ENCODE measurements at places on chromosomes 7 and 10. TPM values are rescaled to one million over a fixed set of nuclear protein-coding genes. Genes with fewer than 3 reads are reported as not detected.

The NUTM2A gene
- total RNA-seq: 1.9 TPM

The CNTNAP2 gene
- 0.11 TPM for total RNA-seq

The KCNH2 gene
- total RNA-seq: 3.6 TPM

The FAM131B gene
- not detected for total RNA-seq

The TCAF2 gene
- total RNA-seq: 20.3 TPM

The HOXA10 gene
- not detected for total RNA-seq

The FBXO24 gene
- 1.3 TPM for total RNA-seq

The CCL26 gene
- total RNA-seq: not detected

The NUTM2B gene
- 3.6 TPM for total RNA-seq

The WASHC2C gene
- 67.8 TPM for total RNA-seq

The TLX1 gene
- total RNA-seq: not detected

The DPYSL4 gene
- total RNA-seq: 0.66 TPM

The BPGM gene
- total RNA-seq: 13.6 TPM

The NHLRC2 gene
- total RNA-seq: 20.5 TPM

- DNase-seq: no peak
These were observed 194.9 kb upstream of the GRM3 start for GRCh38 chr7:86448856-86449255.

DNA sequence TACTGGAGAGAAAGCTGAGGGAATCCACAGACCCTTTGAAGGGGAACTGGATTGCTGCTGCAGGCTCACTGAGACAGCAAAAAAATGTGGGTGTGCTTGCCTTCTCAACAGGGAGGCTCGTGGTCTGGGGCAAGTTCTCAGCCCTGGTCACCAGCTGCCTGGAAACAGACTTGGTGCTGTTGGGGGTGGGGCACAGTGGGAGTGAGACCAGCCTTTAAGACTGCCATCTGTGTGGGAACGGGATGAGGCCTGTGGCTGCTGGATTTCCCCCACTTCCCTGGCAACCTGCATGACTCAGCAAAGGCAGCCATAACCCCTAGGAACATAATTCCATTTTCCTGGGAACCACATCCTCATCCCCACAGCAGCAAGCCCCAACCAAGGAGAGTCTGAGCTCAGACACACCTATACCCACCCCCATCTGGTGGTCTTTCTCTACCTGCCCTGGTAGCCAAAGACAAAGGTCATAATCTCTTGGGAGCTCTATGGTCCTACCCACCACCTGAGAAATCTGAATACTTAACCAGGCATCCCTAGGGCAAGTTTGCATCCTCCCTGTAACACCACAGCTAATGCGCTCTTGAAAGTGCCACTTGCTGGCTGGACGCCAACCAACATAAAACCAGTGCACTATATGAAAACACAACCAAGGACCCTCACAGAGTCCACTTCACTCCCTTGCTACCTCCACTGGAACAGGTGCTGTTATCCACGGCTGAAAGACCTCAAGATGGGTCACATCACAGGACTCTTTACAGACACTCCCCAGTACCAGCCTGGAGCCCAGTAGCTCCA, 45.0 kb upstream of the TFEC start:
- no peak for DNase-seq

GRCh38 chr10:96863922-96864543, 31.9 kb downstream of the LCOR start:
- no peak for DNase-seq

- DNase-seq: no peak
These were observed 66.3 kb upstream of the EMX2 start for GRCh38 chr10:117476281-117476680.

GRCh38 chr7:137633133-137633532, 213.6 kb downstream of the DGKI start:
- DNase-seq: no peak

DNA sequence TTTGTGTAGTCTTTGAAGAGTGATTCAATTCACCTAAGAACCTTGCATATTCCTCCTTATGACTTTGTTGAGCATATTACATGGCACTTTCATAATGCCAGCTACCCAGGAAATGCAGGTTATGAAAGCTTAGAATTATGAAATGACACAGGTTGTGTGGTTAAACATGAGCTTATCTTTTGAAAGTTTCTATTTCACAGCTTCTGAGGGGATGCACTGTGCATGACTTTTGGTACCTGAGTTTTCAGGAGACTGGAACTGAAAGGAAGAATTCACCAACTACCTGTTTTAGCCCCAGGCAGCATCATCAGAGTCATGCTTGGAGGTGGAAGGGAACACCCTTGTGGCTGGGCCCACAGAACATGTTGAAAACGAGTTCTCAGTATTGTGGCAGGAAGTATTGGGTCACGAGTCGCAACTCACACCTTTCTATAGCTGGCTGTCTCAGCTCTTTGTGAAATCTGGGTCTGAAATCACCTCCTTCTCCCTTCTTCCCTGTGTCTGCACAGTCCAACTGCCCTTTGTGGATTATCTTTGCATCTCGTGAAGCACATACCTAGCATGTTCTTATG, 228.2 kb downstream of the PTEN start:
- DNase-seq: peak; percentile 84

DNA sequence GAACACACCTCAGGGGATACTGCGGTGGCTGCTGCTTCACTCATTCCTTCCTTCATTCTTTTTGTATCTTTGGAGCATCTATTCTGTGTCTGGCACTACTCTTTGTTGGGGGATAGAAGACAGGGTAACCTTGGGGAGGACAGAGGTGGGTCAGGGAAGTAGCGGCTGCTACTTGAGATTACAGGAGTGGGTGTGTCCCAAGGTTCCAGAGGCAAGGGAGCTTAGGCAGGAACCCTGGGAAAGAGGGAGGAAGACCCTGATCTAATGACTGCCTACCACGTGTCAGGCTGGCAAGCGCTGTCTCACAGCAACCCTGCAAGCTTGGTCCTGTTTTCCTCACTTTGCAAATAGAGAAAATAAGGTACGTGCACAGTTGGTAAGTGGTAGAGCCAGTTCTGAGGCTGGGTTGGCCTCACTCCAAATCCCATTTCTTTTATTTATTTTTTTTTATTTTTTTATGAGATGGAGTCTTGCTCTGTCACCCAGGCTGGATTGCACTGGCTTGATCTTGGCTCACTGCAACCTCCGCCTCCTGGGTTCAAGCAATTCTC, 985.9 kb upstream of the ZNF722 start:
- no peak for DNase-seq

GRCh38 chr7:25381818-25382589, 153.7 kb upstream of the NPVF start:
- no peak for DNase-seq

GRCh38 chr10:2994221-2994961, 73.0 kb upstream of the PFKP start:
- no peak for DNase-seq

DNA sequence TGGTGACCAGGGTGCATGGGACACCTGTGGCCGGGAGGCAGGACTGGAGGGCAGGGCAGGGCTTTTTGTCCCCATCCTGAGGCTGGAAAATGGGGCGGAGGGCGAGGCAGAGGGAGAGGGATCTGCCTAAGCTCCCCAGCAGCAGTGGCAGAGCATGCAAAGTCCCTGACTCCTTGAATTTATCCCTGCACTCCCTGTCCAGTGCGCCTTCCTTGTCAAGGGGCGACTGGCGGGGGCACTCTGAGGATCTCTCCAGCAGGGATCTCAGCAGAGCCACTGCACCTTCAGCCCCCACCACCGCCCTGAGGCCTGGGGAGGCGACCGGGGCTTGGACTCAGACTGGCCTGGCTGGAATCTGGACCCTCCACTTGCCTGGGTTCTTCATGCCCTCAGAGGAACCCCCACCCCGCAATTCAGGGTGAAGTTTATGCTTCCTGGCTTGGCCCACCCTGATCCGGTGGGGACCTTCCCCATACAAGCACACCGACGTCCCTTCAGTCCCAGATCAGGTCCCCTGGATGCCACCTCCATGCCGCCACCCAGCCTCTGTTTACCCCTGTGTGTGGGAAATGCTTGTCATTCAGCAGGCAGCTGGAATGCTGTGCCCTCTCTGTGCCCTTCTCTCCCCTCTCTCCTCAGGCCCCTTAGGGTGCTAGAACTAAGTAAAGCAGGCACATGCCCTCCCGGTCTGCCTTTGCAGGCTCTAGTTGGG, 46.3 kb downstream of the CDH23 start:
- no peak for DNase-seq

- DNase-seq: no peak
These were observed 70.0 kb downstream of the CHRM2 start for GRCh38 chr7:136938476-136938875.

DNA sequence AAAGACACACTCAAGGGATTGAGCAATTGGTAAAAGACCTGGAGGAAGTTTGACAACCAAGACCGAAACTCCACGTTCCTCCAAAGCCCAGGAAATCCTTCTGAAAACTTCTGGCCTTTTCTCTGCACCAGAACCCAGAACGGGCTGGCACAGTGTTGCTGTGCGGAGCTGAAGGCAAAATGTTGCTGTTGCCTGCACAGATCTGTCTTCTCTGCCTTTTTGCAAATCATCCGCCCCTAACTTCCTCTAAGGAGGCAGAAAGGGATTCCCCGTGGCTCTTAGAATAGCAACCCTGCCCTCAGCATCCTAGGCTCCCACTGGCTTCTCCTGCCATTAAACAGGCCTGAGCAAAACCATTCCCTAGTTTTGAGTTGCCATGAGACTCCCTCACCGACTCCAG, 44.9 kb downstream of the FIGNL1 start:
- no peak for DNase-seq

- no peak for DNase-seq
These were observed 47.6 kb downstream of the TSPAN15 start for GRCh38 chr10:69498711-69499471.

- no peak for DNase-seq
These were observed 203.9 kb downstream of the FRMD4A start for GRCh38 chr10:14126697-14127440.

GRCh38 chr10:67015225-67015624, 89.4 kb downstream of the LRRTM3 start:
- DNase-seq: no peak

GRCh38 chr7:76225951-76226350, 24.3 kb downstream of the SRRM3 start:
- no peak for DNase-seq

DNA sequence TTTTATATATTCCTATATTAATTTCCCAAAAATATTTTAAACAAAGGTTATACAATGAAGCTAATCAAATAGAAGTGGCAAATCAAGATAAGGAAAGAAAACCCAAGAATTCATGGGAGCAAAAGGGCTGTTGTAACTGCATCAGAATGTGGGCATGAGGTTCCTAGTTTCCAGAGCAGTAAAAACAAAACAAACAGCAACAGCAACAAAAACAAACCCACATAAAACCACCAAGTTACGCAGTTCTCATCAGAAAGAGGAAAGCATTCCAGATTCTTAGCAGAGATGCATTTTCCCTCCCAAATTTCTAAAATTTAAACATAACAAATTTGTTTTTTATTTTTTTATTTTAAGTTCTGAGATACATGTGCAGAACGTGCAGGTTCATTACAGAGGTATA, 34.8 kb upstream of the MSMB start:
- no peak for DNase-seq

DNA sequence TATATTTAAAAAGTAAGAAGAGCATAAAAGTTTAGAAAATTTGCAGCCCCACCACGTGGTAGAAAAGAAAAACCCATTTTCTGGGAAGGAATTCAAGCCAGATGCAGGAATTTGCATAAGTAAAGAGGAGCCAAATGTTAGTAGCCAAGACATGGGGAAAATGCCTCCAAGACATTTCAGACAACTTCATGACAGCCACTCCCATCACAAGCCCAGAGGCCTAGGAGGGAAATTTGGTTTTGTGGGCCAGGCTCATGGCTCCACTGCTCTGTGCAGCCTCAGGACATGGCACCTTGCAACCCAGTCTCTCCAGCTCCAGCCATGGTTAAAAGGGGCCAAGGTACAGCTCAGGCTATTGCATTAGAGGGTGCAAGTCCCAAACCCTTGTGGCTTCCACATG, 411.9 kb downstream of the THSD7A start:
- DNase-seq: no peak

DNA sequence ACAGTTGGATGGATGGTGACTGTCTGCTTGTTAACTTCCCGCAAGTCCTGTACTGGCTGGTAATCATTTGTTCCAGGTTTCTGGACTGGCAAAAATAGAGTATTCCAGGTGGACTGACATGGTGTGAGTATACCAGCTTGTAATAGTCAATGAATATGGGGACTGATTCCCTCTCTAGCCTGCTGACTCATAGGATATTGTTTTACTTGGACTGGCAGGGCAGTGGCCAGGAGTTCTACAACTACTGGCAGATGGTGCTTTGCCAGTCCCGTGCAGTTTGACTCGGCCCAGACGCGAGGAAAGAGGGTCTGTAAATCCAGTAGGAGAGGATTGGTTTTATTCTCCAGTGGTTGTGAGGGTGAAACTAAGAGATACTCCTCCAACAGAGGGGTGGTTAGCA, 78.0 kb downstream of the PRR15 start:
- no peak for DNase-seq

DNA sequence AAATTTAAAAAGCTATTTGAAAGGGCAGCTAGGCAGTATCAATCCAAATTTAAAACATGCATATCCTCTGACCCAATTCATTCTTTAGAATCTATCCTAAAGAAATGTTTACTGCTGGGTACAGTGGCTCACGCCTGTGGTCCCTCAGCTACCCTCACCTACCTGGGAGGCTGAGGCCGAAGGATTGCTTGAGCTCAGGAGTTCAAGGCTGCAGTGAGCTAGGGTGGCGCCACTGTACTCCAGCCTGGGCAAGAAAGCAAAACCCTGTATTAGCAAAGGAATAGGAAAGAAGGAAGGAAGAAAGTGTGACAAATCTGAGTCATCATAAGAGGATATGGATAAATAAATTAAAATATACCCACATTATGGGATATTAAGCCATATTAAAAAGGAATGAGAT, 36.3 kb downstream of the C7orf33 start:
- DNase-seq: no peak

GRCh38 chr7:95906851-95907250, 134.5 kb downstream of the DYNC1I1 start:
- no peak for DNase-seq

Measured in naive thymus-derived CD4-positive, alpha-beta T cell (primary cell).